ENCODE measurements at places on chromosomes 6 and 20. TPM values are rescaled to one million over a fixed set of nuclear protein-coding genes. Genes with fewer than 3 reads are reported as not detected.
A peak's percentile ranks its signal among the peaks of the same experiment; 100 is the strongest.

The FAM209B gene
- total RNA-seq: 0.55 TPM

GRCh38 chr6:150702675-150703074 is 103.0 kb downstream of the PLEKHG1 start:
- H3K27ac ChIP-seq: no peak overlapping the region
- peaks cover 8% of the 10 kb centered on the region for H3K4me1 ChIP-seq
- peaks cover 6% of the 10 kb centered on the region for H3K27me3 ChIP-seq
- no peak for DNase-seq

The GPR63 gene
- total RNA-seq: 0.48 TPM

DNA sequence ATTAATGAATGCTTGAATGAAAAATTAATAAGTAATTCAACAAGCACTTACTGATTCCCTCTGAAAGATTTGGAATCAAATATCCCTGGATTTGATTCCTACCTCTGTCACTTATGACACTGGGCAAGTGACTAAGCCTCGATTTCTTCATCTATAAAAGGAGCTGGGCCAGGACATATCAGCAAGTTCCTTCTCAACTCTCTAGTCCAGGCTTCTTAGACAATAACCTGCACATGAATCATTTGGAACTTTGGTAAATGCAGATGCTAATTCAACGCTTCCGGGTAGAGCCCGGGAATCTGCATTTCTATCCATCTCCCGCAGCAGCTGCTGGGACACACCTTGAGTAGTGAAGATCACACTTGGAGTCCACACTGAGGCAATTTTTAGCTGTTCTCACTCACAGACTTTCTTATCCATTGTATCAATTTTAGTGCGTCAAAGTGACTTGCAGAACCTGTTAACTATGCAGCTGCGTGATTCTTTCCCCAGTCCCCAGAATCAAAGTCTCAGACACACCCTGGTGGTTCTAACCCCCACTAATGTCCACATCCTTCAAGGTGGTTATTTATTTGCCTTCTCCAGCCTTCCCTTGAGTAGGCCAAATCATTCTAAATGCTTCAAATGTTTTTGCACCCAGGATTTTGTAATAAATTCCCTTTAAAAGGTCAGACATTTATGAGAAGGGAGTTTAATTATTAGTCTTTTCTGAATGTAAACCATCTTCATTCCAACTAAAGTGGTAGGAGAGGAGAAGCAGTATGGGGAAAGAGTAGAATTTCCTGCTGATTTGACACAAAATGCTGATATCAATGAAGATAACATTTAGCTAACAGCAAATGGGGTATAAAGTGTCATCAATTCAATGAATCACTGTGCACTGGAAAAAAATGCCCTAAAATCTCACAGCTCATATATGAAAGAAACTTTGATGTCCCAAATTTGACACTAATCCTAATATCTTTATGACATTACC is 26.0 kb upstream of the CCND3 start:
- peaks cover 10% of the 10 kb centered on the region for H3K36me3 ChIP-seq
- no peak for DNase-seq
- H3K4me3 ChIP-seq: no peak overlapping the region
- no peak overlapping the region for H3K27ac ChIP-seq
- peaks cover 27% of the 10 kb centered on the region for H3K4me1 ChIP-seq

The SLC35B3 gene
- total RNA-seq: 27.3 TPM

The SLC17A4 gene
- not detected for total RNA-seq

DNA sequence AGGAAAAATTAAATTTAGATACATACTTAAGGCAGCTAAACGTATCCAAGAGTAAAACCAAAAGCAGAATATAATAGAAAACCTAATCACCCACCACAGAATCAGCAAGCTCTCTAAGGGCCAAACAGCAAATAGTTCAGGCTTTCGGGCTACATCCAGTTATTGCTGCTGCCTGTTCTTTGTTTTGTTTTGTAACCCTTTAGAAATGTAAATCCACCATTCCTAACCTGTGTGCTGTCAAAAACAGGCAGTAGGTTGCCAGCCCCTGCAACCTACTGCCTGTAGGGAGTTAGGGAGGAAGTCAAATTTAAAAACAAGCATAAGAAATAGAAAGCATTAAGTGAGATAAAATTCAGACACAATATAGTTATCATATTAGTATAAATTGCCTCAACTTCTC is 225.9 kb downstream of the PTPRT start:
- no peaks in the 10 kb centered on the region for H3K27me3 ChIP-seq
- H3K4me1 ChIP-seq: no peaks in the 10 kb centered on the region
- no peak for DNase-seq
- H3K4me3 ChIP-seq: no peak overlapping the region
- no peaks in the 10 kb centered on the region for H3K36me3 ChIP-seq

DNA sequence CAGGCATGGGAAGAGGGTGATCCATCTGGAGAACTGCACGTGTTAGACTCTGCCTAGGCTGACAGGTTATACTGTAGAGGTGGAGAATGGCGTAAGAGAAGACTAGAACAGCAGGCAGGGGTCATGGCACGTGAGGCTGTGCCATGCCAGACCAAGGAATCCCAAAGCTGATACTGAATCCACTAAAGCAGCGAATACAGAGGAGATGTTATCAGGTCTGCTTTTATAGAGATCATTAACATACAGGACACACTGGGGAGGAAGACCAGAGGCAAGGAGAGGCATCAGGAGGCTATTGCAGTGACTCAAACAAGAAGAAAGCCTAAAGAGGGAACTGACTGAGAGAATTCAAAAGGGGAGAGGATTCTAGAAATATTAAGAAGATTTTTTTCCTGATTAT is 12.9 kb downstream of the PHACTR1 start:
- H3K4me3 ChIP-seq: no peak overlapping the region
- H3K36me3 ChIP-seq: no peaks in the 10 kb centered on the region
- no peaks in the 10 kb centered on the region for H3K4me1 ChIP-seq
- peaks cover 19% of the 10 kb centered on the region for H3K27me3 ChIP-seq

- H3K36me3 ChIP-seq: no peaks in the 10 kb centered on the region
- no peak for DNase-seq
- no peak overlapping the region for H3K27ac ChIP-seq
Measured at GRCh38 chr6:7433121-7433617, 43.6 kb downstream of the RIOK1 start.

DNA sequence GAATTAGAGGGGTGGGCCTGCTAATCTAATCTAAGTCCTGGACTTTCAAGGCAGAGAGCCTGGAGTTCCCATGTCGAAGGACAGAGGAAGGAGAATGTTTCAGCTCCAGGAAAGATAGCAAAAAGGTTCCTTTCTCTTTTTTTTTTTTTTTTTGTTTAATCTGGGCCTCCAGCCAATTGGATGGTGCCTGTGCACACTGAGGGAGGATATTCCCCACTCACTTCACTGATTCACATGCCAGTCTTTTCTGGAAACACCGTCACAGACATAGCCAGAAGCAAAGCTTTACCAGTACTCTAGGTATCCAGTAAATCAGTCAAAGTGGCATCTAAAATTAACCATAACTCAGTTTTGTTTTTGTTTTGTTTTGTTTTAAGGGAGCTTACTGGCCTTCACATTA is 721.1 kb downstream of the TENT5A start:
- no peak for DNase-seq
- H3K27ac ChIP-seq: no peak overlapping the region
- H3K27me3 ChIP-seq: peaks cover 3% of the 10 kb centered on the region
- H3K4me3 ChIP-seq: no peak overlapping the region

DNA sequence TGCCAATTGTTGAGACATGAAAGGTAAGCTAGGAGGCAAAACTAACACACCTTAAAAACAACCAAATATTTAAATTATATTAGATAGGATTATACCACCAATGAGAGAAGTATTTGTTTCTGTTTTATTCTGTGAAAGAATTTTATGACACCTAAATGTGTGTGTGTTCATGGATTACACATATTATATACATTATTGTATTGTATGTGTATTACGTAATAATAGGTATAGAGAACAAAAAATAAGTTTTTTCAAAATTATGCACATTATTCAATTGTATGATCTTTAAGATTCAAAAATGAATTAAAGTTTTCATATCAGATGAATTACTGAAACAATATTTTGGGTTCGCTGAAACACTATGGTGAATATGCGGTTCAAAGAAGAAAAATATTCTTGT is 84.3 kb upstream of the FABP7 start:
- peaks cover 32% of the 10 kb centered on the region for H3K4me1 ChIP-seq
- peaks cover 4% of the 10 kb centered on the region for H3K36me3 ChIP-seq
- no peak for DNase-seq
- H3K27me3 ChIP-seq: no peaks in the 10 kb centered on the region
- H3K27ac ChIP-seq: no peak overlapping the region
- H3K4me3 ChIP-seq: no peak overlapping the region

DNA sequence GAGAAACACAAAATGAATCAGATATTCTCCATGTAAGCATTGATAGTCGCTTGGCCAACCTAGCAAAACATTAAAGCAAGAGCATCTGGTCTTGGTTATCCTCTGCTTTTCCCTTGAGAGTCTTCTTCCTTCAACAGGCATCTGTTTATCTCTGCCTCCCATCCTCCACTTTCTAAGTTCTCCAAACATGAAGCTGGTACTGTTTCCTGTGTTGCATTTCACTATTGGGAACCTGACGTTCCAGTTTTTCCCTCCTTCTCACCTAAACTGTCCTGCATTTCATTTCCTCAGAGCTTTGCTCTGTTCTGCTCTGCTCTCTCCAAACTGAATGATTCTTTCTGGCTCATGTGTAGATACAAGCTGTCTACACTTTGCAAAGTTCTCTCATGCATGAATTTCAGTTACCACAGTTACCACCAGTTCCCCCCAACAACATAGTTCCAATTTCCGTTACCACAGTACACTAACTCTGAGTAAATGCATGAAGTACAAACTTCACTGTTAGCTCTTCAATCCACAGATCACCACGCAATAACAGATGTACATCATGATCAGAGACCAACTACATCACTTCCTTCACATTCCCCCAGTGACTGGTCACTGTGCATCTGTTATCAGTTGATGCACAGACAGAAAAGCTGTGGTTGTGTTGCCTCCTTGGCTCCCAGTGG is 86.7 kb upstream of the F13A1 start:
- H3K4me3 ChIP-seq: no peak overlapping the region
- H3K4me1 ChIP-seq: peaks cover 18% of the 10 kb centered on the region
- H3K36me3 ChIP-seq: no peaks in the 10 kb centered on the region
- peaks cover 2% of the 10 kb centered on the region for H3K27me3 ChIP-seq
- DNase-seq: no peak
- H3K27ac ChIP-seq: no peak overlapping the region

- H3K27ac ChIP-seq: peak overlapping the region; percentile 75
- no peaks in the 10 kb centered on the region for H3K27me3 ChIP-seq
- H3K4me1 ChIP-seq: peaks cover 21% of the 10 kb centered on the region
- no peak for DNase-seq
- H3K36me3 ChIP-seq: peaks cover 54% of the 10 kb centered on the region
Measured at GRCh38 chr20:47230811-47231256, 125.7 kb downstream of the ZMYND8 start.

GRCh38 chr6:101826678-101827077 is 433.2 kb downstream of the GRIK2 start:
- no peak overlapping the region for H3K27ac ChIP-seq
- H3K4me1 ChIP-seq: peaks cover 9% of the 10 kb centered on the region
- peaks cover 15% of the 10 kb centered on the region for H3K36me3 ChIP-seq
- no peak overlapping the region for H3K4me3 ChIP-seq

DNA sequence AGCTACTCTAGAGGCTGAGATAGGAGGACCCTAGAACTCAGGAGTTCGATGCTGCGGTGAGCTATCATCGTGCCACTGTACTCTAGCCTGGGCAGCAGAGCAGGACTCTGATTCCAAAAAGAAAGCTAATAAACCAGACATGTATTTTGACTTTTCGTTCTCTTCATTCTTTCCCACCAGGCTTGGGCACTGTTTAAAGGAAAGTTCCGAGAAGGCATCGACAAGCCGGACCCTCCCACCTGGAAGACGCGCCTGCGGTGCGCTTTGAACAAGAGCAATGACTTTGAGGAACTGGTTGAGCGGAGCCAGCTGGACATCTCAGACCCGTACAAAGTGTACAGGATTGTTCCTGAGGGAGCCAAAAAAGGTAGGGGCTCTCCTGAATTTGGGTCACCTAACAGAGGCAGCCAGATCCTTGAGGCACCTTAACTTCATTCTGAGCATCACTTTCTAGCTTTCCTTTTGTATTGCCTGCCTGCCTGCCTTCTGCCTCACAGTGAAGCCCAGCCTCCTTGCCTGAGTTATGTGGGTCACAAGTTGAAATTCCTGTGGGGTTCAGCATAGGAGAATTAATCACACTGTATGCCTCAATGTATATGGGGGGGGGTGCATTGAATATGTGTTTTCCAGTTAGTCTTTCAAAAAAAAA is 3.2 kb downstream of the IRF4 start:
- no peak overlapping the region for H3K27ac ChIP-seq
- peaks cover 69% of the 10 kb centered on the region for H3K27me3 ChIP-seq
- no peaks in the 10 kb centered on the region for H3K36me3 ChIP-seq
- DNase-seq: no peak
- no peak overlapping the region for H3K4me3 ChIP-seq

DNA sequence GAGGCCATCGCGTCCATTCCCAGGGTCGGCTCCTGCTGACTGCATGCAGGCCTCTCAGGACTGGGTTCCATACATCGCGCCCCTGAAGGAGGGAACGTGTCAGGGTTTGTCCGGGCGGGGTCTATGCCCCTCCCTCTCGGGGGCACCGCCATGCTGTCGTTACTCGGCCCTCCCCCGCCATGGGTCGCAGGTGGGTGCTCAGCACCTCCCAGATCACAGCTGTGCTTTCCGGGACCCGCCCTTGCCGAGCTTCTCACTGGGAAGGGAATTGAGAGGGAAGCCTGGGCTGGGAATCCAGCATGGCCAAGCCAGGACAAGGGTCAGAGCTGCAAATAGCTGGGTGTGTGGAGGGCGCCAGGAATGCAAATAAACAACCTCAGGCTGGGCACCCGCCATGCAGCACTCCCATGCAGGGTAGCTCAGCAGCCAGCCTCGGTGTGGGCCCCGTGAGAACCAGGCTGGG is at the start of gene FRMD1:
Gene FRMD1, minus strand, starts transcription at position 270 of the 463 bp plus-strand sequence. Its CDS starts 118 bp downstream, at position 152.
- peaks cover 5% of the 10 kb centered on the region for H3K27me3 ChIP-seq
- H3K36me3 ChIP-seq: no peaks in the 10 kb centered on the region
- no peak for DNase-seq
- H3K4me3 ChIP-seq: no peak within 1 kb of the TSS
- no peak within 1 kb of the TSS for H3K27ac ChIP-seq

GRCh38 chr6:42025845-42026243 is 24.5 kb upstream of the TAF8 start:
- H3K4me3 ChIP-seq: no peak overlapping the region
- H3K4me1 ChIP-seq: peaks cover 15% of the 10 kb centered on the region
- H3K27ac ChIP-seq: no peak overlapping the region
- H3K27me3 ChIP-seq: no peaks in the 10 kb centered on the region

DNA sequence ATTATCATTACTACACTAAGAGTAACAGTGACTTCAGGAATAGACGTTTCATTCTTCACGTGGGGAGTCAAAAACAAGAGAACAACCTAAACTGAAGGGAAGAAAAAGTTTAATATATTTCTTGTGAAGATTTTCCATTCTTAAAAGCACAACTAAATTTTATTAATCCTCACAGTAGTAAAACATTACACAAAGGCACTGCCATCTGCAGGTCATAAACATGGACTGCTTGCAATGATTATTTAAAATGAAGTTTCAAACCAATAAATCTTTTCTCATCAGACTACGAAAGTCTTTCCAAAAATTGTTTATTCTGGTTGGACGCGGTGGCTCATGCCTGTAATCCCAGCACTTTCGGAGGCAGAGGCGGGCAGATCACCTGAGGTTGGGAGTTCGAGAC is 2.6 kb downstream of the NCOA5 start:
- no peak for DNase-seq
- peaks cover 58% of the 10 kb centered on the region for H3K4me1 ChIP-seq
- H3K36me3 ChIP-seq: no peaks in the 10 kb centered on the region
- no peaks in the 10 kb centered on the region for H3K27me3 ChIP-seq
- H3K4me3 ChIP-seq: peak overlapping the region; percentile 54

The OTOR gene
- total RNA-seq: not detected
